ENCODE measurements at places on chromosomes 1 and 21. TPM values are rescaled to one million over a fixed set of nuclear protein-coding genes. Genes with fewer than 3 reads are reported as not detected.
A peak's percentile ranks its signal among the peaks of the same experiment; 100 is the strongest.

The TEDDM1 gene
- not detected for total RNA-seq

The PTPN14 gene
- total RNA-seq: 47.7 TPM

The CACNA1S gene
- total RNA-seq: 0.17 TPM

The IL23R gene
- total RNA-seq: not detected

GRCh38 chr21:41622201-41622600, 114.2 kb upstream of the TMPRSS2 start:
- no peak for DNase-seq

- no peak for DNase-seq
Measured at GRCh38 chr21:35520302-35520701, 471.2 kb upstream of the RUNX1 start.

DNA sequence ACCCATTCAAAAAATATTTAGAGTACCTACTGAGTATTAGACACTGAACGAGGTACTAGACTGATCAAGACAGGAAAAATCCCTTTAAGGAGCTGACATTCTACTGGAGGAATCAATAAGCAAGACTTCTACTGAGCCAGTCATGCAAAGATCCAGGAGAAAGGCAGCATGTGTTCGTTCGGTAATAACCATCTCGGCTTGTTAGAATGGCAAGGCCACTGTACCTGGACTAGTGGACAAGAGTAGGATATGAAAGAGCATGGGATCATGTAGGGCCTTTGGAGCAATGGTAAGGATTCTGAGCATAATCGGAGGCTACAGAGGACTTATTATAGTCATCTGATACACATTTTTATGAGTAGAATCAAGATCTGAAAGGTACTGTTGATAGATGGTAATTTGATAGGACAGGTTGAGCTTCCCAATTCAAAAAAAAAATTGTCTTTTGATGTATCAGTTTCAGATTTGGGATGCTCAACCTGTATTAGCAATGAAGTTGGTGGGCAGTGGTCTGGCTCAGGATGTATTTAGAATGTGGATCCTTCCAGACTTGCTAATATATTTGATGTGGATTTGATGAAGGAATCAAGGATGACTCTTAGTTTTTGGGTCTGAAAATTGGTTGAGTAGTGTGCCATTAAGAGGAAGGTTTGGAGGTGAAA, 2.3 kb downstream of the COX20 start:
- no peak for DNase-seq

DNA sequence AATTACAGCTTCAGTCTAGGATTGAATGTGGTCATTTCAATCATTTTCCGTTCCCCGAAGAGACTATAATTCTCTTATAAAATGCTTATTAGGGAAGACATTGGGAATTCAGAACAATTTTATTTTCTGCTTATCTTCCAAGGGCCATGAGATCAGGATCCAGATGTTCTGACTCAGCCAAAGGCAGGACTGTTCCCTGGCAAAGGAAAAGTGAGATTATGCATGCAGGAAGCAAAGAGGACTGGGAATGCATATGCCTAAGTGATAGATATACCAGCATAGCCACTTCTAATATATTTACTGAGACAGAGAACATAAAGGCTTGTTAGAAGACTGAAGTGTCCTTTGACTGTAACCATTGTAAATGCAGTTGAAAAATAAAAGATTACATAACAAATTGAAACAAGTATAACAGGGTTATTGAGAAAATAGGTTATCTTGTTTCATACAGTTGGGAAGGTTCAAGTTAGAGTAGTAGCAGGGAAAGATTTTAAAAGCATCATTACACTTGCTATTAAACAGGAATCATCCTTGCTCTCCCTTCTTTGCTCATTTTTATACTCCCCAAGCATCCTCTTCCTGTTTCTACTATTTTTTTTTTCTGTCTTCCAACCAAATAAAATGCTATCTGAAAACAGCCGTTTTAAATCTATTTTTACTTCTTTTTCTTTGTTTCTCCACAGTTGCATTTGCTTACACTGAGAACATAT, 439.6 kb upstream of the ADAMTS5 start:
- DNase-seq: peak; percentile 37

DNA sequence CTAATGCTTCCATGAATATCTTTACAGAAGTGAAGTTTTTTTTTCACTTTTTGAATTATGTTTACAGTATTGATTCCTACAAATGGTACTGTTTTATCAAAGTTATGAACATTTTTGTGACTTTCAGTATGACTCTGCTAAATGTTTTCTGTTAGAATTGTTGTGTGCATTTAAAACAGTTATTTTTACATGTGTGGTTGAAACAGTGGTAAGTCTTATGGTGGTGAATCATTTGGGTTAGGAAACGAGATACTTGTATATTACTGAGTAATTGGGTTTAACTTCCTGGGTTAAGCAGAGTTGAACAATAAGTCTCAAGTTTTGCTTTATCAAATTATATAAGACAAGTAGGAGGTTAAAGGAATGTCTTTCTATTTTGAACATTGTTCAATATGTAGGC, 66.8 kb downstream of the VPS13D start:
- DNase-seq: peak; percentile 74

GRCh38 chr1:234111458-234112142, 207.1 kb downstream of the SLC35F3 start:
- DNase-seq: no peak

GRCh38 chr21:28239340-28239739, 753.3 kb downstream of the LTN1 start:
- no peak for DNase-seq

DNA sequence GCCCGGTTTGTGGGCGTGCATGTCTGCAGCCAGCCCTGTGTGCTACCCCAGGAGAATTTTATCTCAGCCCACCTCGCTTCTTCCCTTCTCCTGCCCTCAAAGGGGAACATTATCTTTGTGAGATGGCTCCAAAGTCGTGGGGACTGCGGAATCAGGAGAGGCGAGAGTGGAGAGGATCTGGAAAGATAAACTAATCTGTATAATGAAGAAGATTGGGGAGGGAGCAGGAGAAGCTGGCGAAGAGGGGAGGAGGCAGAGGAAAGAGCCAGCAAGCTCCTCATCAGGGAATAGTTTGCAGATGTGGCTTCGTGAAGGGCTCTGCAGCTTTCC, 310.3 kb downstream of the MATN1 start:
- no peak for DNase-seq

GRCh38 chr1:156697481-156697880, 7.9 kb downstream of the CRABP2 start:
- no peak for DNase-seq

GRCh38 chr21:34745557-34746255, 76.9 kb downstream of the CLIC6 start:
- DNase-seq: peak; percentile 88

- no peak for DNase-seq
Measured at GRCh38 chr21:34141373-34141772, 68.0 kb downstream of the MRPS6 start.

- no peak for DNase-seq
Measured at GRCh38 chr1:94113589-94114226, 7.2 kb downstream of the ABCA4 start.

DNA sequence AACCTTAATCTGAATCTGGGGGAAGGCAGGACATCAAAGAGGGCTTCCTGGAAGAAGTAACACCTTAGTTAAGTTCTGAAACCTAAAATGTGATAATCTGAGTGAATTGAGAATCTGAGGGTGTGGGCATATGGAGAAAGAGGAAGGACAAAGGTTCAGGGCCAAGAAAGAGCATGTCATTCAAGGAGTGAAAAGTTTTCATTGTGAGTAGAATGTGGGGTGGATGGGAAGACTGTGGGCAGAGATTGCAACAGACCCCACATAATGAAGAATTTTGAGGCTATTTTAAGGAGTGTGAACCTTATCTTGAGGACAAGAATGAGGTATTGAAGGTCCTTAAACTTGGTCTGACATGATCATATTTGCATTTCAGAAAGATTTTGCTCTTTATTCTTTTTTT, 227.2 kb downstream of the PTGER3 start:
- DNase-seq: no peak

- DNase-seq: no peak
Measured at GRCh38 chr21:27023186-27023585, 56.3 kb upstream of the ADAMTS5 start.

DNA sequence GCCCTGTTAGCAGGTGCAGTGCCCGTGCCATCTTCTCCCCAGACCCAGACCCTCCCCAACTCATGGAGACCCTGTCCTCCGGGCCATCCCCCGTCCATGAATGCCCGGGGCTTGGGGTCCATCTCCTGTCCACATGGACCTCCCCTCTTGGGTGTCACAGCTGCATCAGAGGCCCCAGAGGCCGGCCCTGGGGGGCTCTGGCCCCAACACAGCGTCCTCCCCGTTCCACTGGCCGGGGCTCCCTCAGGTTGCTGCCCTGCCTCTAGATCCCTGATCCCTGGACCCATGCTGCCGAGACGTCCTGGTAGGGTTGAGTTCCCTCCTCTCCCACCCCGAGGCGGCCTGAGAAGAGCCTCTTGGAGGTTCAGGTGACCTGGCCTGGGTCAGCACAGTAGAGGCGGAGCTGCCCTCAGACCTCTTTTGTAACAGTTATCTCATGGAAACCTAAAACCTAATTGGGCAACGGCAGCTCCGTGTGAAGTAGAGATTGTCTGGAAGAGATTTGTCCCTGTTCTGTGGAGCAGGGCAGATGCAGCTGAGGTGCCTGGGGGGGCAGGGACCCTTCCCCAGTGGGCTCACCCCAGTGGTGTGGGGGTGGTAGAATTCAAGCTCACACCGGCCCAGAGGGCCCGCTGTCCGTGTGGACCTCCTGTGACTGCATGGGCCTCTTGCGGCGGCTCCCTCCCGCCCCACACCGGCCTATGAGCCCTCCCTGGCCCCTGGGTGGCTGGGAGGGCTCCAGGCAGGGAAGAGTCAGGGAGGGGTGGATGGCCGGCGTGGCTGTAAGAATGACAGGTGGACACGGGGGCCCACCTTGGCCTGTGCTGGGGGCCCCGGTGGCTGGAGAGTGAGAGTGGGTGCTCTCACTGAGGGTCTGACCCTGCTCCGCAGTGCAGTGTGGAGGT, 56.1 kb downstream of the SKI start:
- DNase-seq: no peak

GRCh38 chr1:181064011-181064623, 24.4 kb upstream of the IER5 start:
- no peak for DNase-seq

DNA sequence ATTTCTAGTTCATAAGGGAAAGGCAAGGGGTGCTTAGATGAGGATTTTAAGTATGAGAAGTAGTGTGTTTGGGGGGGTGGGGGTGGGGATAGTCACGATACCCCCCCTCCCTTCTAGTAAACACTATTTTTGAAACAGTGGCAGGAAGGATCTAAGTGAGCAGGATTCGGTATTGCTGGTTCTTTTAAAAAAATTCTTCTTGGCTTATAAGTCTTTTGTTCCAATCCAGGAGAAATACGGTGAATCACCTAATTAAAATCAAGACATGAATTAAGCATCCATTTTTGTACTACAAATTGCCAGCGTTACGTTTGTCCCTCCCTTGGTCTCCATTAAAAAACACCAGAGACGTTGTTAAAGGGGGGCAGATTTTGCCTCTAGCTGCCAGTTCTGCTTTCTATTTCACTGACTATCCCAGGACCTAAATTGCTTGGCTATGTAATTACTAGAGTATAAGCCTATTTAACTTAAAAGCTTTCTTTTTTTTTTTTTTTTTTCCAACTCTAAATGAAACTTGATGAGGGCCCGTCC, 911 bp downstream of the LMO4 start:
- peak; percentile 18 for DNase-seq

DNA sequence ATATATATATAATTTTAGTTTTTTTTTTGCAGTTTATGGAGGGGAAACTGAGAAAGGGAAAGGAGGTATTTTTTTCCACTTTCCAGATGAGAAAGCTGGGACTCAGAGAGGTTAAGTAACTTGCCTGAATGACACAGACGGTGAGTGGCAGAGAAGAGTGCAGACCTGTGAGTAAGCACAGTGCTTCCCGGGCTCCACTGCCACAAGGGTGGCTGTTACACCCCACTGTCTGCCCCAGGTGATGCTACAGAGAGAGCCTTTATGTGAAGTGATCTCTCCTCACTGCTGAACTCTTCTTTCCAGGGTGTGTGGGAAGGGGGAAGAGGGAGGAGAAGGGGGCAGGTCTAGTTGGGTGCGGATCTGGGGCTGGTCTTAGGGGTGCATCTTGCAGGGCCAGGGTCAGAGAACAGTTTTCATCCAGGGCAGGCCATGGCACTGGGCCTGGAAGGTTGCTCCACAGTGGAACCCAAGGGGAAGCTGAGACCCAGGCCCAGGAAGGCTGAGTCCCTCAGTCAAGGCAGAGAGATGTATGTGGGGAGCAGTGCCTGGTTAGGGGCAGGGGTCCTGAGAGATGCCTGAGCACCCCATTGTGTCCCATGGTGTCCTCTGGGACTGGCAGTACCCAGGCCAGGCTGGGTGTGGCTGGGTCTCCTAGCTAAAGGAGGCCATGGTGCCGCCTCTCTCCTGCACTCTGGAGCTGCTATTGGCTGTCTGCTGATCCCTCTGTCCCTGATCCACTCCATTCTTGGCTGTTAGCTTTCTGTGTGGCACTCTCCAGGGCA, 357.5 kb downstream of the PTPRU start:
- no peak for DNase-seq

GRCh38 chr21:31786164-31786920, 54.4 kb upstream of the SCAF4 start:
- DNase-seq: no peak

DNA sequence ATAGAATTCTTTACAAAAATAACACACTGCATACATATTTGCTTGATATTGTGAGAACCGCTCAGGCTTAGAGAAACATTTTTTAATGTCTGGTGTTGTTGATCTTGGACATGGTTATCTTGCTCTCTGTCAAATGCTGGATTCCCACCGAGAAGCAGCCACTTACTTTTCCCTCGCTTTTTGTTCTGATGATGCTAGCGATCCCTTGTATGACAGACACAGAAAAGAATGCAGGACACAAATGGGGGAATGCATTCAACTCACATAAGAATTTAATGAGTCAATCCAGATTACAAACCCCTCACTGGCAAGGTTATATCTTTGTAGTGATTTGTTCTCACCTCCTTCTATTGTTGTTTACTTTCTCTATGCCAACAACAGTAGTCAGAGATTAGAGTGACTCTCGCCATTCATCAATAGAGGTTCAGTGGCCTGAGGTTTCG, 76.8 kb upstream of the AKT3 start:
- peak; percentile 93 for DNase-seq

DNA sequence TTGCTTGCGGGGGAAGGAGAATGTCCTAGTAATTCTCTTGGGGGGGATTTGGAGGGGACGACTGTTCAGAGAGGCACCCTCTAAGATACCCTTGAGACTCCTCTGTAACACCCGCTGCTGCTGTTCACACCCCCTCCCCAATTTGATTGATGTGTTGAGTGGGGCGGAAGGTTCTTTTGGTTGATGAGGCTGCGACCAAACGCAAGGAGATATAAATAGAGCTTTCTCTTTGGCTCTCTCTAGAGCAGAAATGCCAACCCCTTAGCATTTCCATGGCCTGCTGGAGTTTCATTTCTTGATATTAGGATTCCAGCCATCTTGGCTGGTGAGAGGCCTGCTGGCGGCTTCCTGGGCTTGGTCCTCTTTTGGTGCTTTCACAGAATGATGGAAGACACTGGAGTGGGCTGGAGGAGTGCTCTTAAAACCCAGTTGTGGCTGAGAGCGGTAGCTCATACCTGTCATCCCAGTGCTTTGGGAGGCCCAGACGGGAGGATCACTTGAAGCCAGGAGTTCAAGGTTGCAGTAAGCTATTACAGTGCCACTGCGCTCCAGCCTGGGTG, 2.0 kb downstream of the PIK3CD start:
- DNase-seq: no peak
